ENCODE measurements at places on chromosomes 7 and 10. TPM values are rescaled to one million over a fixed set of nuclear protein-coding genes. Genes with fewer than 3 reads are reported as not detected.

The TBC1D12 gene
- 4.1 TPM for polyA plus RNA-seq

DNA sequence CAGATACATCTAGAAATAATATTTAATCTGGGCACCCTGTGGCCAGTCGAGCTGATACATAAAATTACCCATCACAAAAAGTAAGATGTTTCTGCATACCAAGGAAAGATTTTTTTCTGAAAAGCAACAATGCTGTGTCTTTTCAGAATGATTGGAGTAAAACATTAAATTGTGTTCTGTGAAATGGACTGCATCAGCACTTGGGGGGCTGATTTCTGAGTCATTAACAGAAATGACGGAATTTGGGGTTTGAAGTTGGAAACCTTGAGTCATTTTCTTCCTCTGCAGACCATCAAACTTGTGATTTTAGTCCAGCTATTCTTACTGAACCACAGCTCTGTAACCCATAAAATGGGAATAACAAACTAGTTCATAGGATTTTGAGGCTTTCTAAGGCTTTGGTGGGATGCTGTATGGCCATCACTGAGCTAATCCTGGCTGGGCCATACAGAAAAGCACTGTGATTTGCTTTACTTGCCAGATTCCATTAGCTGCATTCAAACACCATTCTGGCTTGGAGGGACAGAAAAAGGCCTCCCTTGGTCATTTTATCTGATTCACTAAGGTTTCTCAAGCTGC is 739.4 kb upstream of the IGFBP3 start:
- DNase-seq: no peak

The BLNK gene
- not detected for polyA plus RNA-seq

The PNLIPRP3 gene
- polyA plus RNA-seq: not detected

The BMPR1A gene
- 32.7 TPM for polyA plus RNA-seq

GRCh38 chr10:129964611-129965424 is 744 bp upstream of the EBF3 start:
- no peak for DNase-seq

- DNase-seq: peak; percentile 16
Observed at GRCh38 chr10:10977978-10978377, 39.7 kb upstream of the CELF2 start.

The NUTM2B gene
- polyA plus RNA-seq: not detected
